ENCODE measurements at places on chromosomes 5 and 9.

DNA sequence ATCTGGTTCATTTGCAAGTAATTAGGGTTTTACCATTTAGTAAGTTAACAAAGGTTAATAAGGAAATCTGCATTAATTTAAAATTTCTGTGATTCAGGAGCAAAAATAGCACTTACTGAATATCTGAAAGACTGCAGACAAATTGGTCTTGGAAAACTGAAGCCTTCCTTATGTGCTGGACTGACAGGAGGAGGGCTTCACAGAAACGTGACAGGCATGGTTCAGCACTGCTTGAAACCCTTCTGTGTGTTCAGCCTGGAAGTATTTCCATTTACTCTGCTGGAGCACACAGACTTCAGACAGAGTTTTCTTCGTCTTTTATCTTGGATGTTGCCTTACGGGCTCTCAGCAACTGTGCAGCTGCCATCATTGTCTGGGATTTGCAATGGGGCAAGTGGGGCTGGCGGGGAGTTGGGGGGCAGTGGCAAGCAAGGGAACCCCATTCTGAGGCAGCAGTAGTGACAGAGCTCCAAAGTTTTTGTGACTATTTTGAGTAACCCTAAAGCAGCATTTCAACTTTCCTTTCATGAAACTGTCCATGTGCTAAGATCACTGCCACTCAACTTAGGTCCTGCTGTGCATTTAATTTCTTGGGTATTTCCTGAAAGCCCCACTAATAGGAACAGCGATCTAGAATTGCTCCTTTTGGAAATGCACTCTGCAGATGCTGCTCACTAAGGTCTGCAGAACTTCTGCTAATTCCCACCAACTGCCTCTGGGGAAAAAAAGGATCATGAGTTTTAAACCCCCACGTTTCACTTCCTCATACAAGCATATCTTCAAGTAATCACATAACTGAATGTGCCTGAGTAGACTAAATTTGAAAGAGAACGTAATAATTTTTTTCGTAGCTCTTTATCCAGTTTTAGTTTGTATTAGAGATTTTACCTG lies 56.6 kb downstream of the KCNN2 start:
- DNase-seq = no peak

- no peak for DNase-seq
Observed at GRCh38 chr5:137040024-137040423, 459.1 kb downstream of the SPOCK1 start.

DNA sequence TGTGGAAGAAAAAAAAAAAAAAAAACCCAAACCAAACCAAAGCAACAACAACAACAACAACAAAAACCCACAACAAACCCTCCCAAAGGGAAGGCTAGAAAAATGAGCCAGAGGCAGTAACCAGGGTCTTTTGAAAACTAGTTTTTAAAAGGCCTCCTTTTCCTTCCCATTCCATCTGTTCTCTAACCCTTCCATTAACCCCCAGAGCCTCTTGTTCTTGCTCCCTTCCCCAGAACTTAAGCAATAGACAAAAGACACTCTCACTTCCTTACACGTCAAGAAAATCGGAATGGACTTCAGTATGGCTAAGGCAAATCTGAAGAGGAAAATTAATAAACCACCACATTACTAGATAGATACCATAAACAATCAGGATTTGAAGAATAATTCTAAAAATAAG lies 292.8 kb downstream of the ARL15 start:
- DNase-seq = no peak

GRCh38 chr5:139658928-139659667 lies 10.9 kb downstream of the CXXC5 start:
- peak; percentile 87 for DNase-seq

GRCh38 chr5:5418764-5419163 lies 3.7 kb upstream of the ICE1 start:
- DNase-seq = no peak

- DNase-seq = no peak
Observed at GRCh38 chr5:13944560-13945199, at the start of gene DNAH5. DNAH5 (minus strand) TSS chr5:13944688; CDS start chr5:13944438, 250 bp downstream.
